ENCODE measurements at places on chromosomes 5 and 9.

DNA sequence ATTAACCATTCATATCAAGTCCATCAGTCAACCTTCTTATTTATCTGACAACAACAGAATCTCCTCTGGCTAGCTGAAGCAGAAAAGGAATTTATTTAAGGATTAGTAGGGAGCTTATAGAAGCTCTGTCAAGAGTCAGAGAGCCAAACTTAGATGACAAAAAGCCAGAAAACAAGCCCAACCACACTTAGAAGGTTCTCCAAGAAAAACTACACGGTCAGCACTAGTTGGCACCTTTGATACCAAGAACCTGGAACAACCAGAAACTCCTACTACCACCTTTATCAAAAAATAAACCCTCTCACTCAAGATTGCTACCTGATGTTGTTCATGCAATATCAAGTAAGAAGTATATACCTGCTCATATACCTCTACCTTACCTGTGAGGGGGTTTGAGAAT lies 36.9 kb downstream of the RANBP6 start:
- no peak for DNase-seq

GRCh38 chr9:16775330-16775729 lies 95.1 kb downstream of the BNC2 start:
- DNase-seq = no peak

DNA sequence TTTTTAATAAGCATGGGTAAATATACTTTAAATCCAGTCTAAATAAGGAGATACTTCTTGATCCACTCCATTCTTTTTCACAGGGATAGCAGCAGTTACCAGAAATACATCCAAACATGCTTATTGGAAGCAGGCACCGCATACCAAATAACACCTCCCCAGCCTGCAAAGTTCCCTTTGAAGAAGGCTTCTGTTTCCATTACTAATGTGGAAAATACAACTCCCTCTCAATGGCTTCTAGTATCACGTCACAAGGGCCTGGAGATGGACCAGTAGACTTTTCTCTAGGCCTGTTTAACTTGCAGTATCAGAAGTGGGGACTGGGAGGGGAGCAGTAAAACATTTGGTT lies 20.8 kb downstream of the TMEM245 start:
- no peak for DNase-seq

DNA sequence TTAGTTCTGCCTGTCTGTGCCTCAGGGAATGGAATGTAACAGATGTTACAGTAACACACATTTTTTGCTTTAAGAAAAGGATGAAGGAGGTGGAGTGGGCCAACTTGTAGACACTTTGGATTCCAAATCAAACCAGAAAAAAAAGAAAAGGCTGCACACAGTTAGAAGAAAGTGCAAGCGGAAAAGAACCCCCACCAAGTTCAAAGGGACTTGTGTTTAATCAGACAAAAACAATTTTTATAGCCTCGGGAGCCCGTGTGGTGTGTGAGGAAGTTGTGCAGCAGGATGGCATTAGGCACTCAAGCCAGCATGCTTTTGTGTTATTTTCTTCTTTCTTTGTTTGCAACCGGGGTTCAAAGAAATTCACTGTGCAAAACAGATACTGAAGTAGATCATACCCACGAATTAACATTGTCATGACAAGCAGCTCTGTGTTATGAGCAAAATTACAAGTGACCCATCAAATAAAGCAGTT lies 189.5 kb downstream of the SEMA5A start:
- no peak for DNase-seq

- no peak for DNase-seq
Observed at GRCh38 chr5:124650147-124650561, 96.3 kb downstream of the ZNF608 start.

- no peak for DNase-seq
Observed at GRCh38 chr5:31355337-31355736, 161.9 kb downstream of the CDH6 start.

- DNase-seq = no peak
Observed at GRCh38 chr9:86958203-86958602, 10.9 kb upstream of the GAS1 start.

GRCh38 chr5:115170134-115170928 lies 623 bp upstream of the TRIM36 start:
- no peak for DNase-seq

DNA sequence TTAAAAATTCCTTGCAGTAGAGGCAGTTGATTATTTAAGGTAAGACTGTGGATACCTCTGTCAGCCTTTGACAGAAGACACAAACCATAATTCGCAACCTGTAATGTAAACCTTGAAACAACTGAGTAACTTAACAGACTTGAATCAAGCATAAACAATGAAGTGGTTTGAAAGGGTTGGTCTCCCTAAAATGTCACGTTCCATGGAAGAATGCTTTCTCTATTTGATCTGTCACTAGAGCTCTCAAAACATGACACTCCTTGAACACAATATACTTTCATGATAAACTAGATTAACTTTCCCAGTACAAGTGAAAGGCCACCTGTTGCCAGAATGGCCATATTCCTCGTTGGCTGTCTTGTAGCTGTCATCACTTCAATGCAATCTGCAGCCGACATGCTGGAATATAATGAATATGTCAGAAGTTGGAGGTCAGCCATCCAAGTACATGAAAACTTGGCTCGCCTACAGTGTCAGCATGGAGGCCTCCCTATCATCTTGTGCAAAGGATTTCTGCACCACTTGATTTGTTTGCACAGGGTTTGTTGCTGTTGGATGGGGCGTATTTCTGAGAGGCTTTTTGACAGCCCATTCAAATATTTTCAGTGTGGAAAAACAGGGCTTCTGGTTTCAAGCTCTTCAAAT lies 228.0 kb downstream of the TLE4 start:
- no peak for DNase-seq

DNA sequence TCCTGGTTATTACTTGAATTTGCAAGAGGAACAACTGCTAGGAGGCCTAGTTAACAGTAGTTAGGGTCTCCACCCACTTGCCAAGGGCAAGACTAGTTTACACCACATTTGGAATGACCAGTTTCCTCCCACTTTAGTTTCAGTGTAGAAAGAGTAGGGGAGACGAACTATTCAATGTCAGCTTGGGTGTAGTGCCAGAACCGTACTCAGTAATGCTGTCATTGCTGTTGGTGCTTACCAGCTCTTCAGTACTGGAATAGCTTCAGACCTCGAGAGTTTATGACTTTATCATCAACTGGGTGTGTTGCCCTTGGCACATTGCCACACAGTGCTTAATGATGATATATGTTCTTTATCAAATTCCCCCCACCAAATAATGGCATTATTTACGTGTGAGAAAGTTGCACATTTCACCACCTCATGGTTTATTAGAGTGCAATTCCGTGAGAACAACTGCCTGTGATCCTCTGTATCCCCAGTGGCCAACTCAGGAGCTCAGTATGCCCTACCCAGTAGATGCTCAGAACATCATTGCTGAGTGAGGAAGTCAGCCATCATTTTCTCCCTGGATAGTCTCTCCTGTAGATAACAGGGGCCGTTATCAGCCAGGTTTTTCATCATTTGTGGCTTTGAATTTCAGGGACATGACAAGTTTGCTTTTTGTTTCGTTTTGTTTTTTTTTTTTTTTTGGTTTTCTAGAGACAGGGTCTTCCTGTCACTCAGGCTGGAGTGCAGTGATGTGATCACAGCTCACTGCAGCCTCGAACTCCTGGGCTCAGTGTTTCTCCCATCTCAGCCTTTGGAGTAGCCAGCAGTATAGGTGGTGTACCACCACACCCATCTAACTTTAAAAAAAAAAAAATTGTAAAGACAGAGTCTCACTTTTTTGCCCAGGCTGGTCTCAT lies 67.3 kb downstream of the DOCK8 start:
- no peak for DNase-seq

DNA sequence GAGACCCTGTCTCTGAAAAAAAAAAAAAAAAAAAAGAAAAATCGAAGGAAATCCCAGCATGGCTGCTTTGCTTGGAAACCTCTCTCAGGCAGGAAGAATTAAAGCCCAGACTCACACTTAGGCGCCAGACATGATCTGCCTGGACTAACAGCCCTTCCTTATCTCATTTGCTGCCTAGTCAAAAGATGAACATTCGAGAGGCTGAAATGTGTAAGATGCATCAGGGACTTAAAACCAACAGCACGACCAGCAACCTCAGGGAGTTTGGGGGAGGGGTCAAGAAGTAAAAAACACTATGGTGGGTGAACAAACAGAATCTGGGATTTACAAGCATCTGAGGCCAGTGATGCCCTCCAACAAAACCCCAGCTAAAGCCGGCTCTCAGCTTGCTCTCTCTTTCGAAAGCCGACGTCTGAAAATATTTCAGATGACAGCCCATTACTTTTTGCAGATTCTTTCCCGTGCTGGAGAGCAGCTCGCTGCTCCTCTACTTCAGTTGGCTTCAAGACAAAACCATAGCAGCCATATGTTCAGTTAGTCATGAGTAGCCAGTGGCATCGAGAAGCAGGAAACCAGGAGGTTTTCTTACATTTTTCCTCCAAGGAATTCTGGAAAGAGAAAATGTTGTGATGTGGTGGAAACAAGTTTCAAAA lies 249.9 kb downstream of the MARCHF11 start:
- no peak for DNase-seq

GRCh38 chr5:80411589-80412219 lies 3.8 kb downstream of the ZFYVE16 start:
- DNase-seq = no peak

DNA sequence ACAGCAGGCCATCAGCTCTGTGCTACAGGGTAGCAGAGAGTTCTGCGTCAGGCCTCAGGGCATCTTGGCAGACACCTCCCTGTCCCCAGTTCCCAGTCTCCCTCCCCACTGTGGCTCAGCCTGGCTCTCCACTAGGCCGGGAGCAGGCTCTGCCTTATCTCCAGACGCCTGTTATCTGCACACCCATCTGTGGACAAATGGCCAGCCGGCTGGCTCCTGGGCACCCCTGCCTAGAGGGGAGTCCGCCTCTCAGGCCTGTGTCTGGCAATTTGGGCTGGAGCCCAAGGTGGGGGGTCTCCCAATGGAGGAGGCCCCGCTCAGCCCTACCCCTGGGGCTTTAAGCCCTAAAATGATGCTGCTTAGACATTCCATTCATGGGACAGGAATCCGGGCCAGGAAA lies 39.2 kb upstream of the HAND1 start:
- no peak for DNase-seq

DNA sequence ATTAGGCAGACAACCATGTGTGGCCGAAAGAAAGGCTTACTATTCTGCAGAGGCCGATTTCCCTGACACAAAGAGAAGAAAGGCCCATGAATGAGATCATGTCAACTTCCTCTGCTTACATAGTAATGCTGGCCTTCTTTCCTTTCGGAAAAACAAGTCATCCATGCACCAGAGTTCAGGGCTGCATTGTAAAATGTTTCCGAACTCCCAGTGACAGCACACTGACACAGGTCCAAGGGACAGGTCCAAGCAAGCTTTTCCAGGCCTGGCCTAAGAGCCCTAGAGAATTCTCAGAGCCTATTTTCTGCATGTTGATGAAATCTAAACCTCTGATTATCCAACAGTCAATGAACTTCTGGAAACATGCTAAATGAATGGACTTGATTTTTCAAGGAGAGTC lies 140.9 kb downstream of the ZNF608 start:
- DNase-seq = peak; percentile 59

- DNase-seq = no peak
Observed at GRCh38 chr5:84332106-84332505, 52.6 kb downstream of the EDIL3 start.

GRCh38 chr9:70987986-70988385 lies 133.4 kb downstream of the TRPM3 start:
- DNase-seq = no peak

GRCh38 chr5:109805472-109805871 lies 115.7 kb downstream of the MAN2A1 start:
- DNase-seq = no peak

- DNase-seq = peak; percentile 73
Observed at GRCh38 chr9:137227054-137227852, at the start of gene RNF224. RNF224 (plus strand) TSS chr9:137227502; CDS start chr9:137228336, 834 bp downstream.

DNA sequence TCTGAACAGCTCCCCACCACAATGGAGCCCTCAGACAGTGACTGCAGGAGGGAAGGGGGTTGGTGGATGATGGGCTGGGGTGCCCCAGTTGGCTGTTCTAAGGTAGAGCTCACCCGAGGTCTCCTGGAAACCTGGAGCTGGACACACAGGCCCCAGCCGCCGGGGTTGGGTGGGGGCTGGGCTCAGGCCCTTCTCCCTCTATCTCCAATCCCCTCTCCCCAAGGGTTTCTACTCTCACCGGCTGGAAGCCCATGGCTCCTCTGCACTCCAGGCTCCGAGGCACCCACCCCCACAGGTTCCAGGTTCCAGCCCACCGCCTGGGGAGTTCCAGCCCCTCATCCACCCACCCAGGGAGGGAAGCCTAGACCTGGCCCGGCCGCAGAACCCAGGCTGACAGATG lies 766 bp downstream of the NR5A1 start:
- no peak for DNase-seq

GRCh38 chr9:81234924-81235610 lies 454.3 kb downstream of the TLE1 start:
- DNase-seq = no peak

DNA sequence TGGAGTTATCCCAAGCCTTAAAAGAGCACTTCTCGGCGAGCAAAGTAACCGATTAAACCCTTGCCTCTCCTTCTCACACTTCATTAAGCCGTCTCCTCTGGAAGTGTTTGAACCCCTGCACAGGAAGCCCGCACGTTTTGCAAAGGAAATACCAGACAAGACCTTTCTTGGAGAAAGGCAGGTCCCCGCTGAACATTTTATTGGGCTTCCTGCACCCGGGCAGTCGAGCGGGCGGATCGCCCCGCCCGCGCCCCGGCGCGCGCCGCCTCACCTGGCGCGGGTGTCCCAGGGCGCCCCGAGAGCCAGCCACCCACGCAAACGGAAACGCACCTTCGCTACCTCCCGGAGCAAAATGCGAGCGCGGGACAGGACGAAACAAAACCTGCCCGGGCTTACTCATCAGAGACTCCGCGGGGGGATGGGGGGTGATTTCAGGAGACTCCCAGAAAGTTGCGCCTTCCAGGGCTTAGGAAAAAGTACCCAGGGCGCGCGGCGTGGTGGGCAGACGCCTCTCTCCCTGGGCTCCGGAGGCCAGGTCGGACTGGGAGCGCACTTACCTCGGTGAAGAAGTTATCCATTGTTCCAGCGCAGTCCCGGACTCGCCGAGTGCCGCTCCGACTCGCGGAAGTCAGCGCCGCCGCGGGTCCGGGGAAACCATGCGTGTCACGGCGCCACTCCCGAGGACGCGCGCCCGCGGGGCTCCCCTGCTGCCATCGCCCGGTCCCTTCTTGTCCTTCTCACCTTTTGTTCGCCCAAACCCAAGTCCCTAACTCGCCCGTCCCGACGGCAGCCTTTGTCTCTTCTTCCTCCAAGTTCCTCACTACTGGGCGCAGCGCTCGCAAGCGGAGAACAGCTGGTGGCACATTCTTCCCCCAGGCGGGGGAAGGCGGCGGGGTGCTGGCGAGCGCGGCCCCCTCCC lies 598 bp downstream of the MYO10 start:
- peak; percentile 59 for DNase-seq

Measured in psoas muscle (tissue), 8 donors.